GM23248 (cell line): ENCODE measurements at places on chromosomes 7 and 10.

DNA sequence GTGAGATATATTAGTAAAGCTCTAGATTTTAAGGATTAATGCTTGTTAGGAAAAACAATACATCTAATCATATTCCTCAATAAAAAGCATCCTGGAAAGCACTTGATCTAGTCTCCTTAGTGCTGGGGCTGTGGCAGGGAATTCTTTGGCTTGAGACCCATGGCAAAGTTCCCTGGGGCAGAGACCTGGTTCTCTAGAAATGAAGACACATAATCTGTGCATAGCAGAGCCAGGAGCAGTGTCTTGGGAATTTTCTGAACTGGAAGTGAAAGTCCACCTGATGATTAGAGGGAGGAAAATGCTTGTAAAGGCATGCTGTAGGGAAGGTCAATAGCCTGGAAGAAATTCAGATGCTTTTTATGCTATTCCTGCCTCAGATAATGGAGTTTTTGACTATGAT, 247.4 kb downstream of the CDK14 start:
- DNase-seq = no peak

DNA sequence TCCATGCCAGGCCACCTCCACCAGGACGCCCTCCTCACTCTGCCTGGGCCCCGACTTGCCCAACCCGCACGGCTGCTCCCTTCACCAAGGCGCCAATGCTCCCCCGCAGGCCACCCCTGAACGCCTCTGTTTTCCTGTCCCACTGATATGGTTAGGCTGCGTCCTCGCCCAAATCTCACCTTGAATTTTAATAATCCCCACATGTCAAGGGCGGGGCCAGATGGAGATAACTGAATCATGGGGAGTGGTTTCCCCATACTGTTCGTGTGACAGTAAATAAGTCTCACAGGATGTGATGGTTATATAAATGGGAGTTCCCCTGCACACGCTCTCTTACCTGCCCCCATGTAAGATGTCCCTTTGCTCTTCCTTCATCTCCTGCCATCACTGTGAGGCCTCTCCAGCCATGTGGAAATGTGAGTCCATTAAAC, 29.8 kb downstream of the RSU1 start:
- no peak for DNase-seq

DNA sequence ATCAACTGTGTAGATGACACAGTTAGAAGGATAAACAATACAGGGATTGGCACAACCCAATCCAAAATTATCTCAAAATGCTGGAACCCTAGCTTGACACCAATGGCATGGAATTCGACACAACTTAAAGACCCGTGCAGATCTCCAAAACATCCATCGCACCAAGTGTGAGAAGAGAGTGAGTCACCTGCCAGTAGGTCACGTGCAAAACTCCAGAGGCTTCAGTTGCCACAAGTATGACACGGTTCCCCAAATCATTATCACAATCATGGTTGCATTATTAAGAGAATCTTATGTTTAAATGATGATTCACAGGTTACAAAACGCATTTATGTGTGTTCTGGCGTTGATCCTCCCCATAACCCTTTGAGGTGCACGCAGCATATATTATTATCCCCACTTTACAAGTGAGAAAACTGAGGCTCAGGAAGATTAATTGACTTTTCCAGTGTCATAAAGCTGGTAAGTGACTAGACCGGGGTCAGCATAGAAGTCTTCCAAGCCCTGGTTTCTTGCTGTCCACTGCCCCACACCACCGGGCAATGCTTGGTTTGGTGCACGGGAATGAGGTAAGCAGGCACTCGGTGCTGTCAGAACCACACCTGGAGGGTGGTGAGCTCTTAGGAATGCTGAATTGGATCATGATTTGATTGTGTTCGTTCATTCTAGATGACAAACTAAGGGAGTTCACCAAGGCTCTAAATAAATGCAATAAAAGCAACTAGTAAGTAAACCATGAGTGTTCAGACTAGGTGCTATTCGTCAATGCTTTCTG, 23.6 kb upstream of the STK17A start:
- no peak for DNase-seq

DNA sequence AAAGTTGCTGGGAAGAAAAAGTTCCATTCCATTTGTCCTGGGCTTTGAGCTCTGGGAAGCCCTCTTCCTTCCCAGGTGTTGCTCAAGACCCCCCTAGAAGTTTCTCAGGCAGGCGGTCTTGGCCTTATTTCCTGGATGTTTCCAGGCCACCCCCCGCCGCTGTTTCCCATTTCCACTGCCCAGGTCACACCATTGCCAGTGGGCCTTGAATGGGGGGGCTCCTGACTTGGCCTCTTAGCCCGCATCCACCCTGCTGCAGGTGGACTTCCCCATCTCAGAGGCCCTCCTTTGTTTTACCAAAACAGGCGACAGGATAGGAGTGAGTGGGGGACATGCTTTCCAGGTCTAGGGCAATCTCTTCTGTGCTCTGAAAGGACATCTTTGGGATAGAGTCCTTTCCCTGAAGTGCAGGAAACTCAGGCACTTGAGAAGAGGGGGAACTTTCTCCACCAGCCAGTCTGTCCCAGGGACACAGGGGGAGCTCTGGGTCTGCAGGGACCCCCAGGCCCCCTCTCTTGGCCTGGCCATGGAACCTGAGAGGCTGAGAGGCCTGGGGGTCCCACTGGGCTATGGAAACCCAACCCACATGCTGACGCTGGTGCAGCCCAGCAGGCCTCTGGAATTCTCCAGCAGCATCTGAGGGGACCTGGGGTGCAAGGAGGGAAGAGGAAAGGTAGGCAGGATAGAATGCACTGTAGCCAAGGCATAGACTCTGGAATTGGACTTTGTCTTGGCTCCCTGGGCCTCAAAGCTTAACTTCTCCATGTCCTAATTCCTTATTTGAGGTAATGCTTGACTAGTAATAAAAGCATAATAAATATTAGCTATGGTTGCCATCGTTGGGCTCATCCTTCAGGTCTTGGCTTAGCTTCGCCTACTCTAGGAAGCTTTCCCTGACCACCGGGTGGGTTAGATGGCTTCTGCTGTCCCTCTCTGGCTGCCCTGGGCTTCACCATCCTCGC, 17.6 kb downstream of the NEURL1 start:
- no peak for DNase-seq

- no peak for DNase-seq
Measured at GRCh38 chr7:87032604-87033339, 26.7 kb downstream of the ELAPOR2 start.

- DNase-seq = no peak
Measured at GRCh38 chr10:127347202-127347959, 151.0 kb upstream of the INSYN2A start.

DNA sequence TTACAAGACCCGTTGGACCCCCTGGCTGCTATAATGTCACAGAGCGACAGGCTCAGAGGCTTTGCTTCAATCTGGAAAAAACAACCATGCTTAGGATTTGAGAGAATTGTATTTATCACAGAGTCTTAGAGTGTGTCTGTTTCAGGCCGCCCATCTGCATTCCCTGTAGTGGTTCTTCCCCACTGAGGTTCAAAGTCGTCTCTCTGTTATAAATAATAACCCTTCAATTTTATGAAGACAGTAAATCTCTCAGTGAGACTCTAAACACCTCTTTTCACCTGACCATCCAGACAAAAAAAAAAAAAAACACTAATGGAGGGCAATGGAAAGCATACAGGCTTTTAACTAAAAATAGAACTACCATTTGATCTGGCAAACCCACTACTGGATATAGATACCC, 565.4 kb upstream of the AUTS2 start:
- DNase-seq = no peak

DNA sequence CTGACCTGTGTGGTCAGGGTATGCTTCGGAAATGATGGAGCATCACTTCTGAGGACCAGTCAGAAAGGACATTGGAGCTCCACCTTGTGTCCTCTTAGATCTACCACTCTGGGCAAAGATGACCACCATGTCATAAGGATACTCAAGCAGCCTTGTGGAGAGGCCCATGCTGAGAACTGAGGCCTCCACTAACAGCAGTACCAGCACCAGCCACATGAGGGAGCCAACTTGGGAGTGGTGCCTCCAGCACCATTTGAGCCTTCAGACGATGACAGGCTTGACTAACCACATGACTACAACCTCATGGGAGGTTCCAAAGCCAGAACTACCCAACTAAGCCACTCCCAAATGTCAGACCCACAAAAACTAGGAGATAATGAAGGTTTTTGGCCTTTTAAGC, 116.0 kb downstream of the NPTX2 start:
- peak; percentile 30 for DNase-seq

DNA sequence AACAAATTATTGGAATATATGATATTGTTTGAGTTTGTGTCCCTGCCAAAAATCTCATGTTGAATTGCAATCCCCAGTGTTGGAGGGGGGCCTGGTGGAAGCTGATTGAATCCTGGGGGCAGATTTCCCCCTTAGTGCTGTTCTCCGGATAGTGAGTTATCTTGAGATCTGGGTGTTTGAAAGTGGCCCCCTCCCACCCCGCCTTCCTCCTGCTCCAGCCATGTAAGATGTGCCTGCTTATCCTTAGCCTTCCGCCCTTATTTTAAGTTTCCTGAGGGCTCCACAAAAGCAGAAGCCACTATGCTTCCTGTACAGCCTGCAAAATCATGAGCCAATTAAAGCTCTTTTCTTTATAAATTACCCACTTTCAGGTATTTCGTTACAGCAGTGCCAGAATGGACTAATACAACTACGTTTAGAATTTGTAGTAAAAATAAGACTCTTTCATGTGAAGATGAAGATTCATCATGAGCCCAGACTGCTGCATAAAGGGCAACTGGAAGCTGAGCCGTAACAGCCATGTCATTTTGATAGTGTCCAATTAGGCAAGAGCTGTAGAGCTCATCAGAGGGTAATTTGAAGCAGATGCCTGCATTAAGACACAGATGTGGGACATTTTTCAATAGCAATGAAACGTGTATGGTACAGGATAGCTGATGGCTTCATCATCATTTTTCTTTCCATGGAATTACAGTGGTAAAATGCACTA, 1007.2 kb downstream of the REEP3 start:
- no peak for DNase-seq

- DNase-seq = no peak
Measured at GRCh38 chr7:31320675-31321074, 19.9 kb downstream of the NEUROD6 start.

DNA sequence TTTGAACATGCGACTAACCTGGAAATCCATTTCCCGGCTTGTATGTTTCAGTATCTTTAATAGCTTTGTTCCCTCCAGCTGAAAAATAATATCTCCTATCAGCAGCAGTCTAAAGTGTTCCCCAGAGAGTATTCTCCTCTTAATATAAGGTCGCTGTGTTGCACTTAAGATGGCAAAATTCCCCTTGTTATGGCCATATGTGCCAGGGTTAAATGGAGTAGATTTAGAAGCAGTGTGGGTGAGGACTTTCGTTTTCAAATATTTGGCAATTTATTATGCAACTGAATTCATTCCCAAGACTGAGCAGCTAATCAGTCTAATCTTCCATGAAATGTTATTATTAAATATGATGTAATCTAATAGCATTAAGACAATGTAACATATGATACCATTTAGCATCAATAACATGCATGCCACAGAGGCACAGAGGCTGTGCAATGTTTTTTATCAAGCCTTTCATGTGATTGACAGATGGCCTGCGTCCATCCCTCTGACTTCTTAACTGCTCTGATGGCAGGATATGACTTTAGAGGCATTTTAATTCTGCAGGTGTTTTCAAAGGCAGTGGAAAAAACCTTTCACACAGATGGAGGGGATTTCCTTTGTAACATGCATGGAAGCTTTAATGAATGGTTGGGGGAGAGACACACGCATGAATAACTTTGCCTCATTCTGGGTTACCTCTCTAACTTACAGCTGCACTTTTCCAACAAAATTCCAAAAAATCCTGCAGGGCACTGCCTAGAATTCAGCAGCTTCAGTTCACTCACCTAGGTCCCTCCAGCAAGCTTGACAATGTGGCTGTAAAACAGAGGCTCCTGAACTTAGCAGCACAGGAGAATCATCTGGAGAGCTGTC, 55.1 kb upstream of the ZPBP start:
- DNase-seq = no peak

- DNase-seq = peak; percentile 92
Measured at GRCh38 chr10:26407406-26407969, 30.7 kb upstream of the APBB1IP start.

- DNase-seq = no peak
Measured at GRCh38 chr7:125568799-125569198, 639.2 kb upstream of the POT1 start.

DNA sequence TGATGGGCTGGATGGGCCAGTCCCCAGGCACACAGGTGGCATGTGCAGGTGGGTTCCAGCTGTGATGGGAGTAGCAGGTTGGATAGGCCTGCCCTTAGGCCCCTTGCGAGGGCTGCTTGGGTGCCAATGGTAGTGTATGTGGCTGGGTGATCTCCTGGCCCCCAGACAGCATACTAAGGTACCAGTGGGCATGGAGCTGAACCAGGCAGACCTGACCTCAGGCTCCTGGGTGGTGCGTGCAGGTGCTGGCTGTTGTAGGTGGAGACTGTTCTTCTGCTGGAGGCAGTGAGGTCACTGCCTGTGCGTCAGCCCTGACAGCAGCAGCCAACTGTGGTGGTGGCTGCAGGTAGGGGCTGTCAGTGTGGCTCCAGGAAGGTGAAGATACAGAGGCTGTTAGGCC, 384.7 kb downstream of the ANKRD7 start:
- DNase-seq = no peak
